Myocyte (in vitro differentiated cells): ENCODE measurements at places on chromosomes 3 and 15. TPM values are rescaled to one million over a fixed set of nuclear protein-coding genes. Genes with fewer than 3 reads are reported as not detected.

GRCh38 chr3:123869165-123869564 lies 15.0 kb downstream of the MYLK start:
- no peak for DNase-seq

GRCh38 chr3:119160361-119160760 lies 13.0 kb upstream of the UPK1B start:
- no peak for DNase-seq

DNA sequence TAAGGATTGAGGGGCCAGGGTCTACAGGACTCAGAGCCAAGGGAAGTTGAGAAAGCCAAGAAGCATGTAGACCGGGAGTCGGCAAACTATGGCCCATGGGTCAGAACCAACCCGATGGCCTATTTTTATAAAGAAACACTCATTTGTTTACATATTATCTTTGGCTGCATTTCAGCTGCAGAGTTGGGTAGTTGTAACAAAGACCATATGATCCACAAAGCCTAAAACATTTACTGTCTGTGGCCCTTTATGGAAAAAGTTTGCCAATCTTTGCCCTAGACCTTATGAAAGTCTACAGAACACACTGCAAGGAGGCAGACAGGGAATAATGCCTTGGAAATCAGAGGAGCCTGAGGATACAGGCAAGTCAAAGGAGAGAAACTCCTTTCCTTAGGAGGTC lies 63.2 kb upstream of the MNS1 start:
- DNase-seq, result no peak

The UNC13C gene
- 0.05 and 0.21 TPM in 2 replicates for total RNA-seq

- no peak for DNase-seq
These were observed 76.6 kb downstream of the TBC1D2B start for GRCh38 chr15:78000927-78001249.

GRCh38 chr15:43791993-43792760 lies at the start of gene SERF2:
Gene SERF2 (plus strand): TSS chr15:43792320. CDS start chr15:43792377, 57 bp downstream.
- peak; percentile 100 for DNase-seq

DNA sequence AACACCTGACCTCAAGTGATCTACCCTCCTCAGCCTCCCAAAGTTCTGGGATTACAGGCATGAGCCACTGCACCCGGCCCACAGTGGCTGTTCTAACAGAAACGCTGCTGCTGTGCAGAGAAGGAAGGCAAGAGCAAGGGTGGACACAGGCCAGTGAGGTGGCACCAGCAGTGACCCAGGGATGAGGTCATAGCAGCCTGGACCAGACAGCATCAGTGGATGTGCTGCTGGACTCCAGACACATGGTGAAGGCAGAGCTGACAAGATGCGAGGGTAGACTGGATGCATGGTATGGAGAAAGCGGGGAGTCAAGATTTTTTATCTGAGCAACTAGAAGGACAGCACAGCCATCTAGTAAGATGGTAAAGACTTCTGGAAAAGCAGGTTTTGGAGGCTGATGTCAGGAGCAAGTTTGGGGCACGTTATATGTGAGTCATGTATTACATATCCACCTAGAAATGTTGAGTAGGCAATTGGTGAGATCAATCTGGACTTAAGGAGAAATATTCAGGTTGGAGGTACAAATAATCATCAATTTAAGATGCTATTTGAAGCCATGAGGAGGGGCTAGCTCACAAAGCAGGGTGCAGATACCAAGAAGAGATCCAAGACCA lies 22.1 kb upstream of the TJP1 start:
- DNase-seq, result no peak

The IL17RC gene
- total RNA-seq, result 24.4 and 33.9 TPM in 2 replicates

DNA sequence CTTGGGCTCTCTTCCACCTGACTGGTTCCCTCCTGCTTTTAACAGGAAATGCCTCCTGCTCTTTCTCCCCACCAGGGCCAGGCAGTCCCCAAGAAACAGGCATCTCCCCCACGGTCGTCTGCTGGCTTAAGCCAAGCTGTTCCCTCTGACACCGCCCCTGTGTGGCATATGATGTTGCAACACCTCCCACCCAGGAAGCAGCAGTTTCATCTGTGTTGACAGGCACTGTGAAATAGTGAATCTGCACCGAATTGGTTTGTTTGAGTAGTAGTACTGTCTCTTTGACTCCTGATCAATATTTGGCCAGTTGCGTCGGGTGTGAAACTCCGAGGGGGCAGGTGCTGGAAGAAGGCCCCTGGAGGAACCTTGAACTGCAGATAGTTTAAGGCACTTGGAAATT lies 188.8 kb downstream of the FEZF2 start:
- DNase-seq, result no peak

DNA sequence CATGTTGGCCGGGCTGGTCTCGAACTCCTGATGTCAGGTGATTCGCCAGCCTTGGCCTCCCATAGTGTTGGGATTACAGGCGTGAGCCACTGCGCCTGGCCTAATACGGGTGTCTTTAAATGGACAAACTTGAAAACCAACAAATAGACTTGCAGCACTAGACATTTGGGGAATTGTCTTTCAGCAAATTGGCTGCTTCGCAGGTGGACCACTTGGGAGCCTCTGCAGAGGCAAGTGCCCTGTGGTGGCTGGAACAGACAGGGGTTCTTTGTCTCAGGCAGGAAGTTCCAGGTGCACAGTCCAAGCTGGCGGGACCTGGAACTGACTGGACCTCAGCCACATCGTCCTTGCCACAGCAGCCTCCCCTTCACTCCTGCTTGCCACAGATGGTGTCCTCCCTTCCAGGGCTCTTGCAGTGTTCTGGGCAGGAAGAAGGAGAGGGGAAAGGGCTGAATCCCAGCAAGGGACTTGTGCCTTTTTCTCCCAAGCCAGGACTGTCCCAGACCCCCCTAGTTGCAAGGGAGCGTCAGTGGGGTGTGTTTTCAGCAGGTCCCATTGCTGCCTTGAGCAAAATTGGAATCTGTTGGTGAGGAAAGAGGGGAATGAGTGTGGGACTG lies 94.3 kb downstream of the TBC1D2B start:
- DNase-seq, result no peak

The FGF12 gene
- total RNA-seq, result 0.16 and 0.64 TPM in 2 replicates

The GPR62 gene
- not detected in 2 replicates for total RNA-seq

The MINAR1 gene
- 1.3 and 2.5 TPM in 2 replicates for total RNA-seq

DNA sequence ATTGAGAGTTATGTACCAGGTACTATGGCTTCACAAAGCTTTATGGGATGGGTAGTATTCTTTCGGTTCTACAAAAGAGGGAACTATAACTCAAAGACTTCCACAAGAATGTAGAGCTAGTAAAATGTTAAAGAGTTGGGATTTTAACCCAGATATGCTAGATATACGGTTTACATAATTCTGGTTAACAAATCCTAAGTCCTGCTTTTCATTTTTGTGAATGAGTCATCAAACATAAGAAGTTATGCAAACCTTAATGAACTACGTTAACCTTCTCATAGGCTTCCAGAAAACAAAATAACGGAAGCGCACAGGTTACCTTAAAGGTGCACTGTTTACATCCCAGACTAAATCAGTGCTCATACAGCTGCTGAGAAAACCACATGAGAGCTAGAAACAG lies 1049.3 kb downstream of the MCTP2 start:
- no peak for DNase-seq

The U2SURP gene
- total RNA-seq, result 47.2 and 56.4 TPM in 2 replicates

The AMIGO3 gene
- 1.3 and 1.8 TPM in 2 replicates for total RNA-seq

The TYRO3 gene
- total RNA-seq, result 3.9 and 9.6 TPM in 2 replicates

GRCh38 chr3:51679777-51680176 lies 8.7 kb downstream of the TEX264 start:
- DNase-seq, result no peak

The APEH gene
- total RNA-seq, result 121 and 124 TPM in 2 replicates

The MITF gene
- total RNA-seq, result 12.5 and 17.7 TPM in 2 replicates

DNA sequence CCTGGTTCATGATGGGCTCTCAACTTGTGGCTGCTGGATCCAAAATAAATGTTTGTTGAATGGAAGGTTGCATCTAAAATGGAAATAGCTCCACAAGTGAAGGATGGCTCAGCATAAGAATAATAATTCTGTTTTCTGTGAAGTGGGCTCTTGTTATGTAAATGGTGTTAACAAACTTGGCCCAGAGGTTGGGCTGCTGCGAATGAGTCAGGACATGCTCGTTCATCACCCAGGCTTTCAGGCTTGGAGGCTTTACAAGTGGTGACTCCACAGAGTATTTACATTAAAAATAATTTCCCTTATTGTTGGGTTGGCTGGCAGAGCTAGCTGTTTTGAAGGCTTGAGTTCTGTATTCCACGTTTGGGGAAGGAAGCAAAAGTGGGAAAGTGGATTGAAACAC lies 60.5 kb downstream of the ITGB5 start:
- peak; percentile 33 for DNase-seq

DNA sequence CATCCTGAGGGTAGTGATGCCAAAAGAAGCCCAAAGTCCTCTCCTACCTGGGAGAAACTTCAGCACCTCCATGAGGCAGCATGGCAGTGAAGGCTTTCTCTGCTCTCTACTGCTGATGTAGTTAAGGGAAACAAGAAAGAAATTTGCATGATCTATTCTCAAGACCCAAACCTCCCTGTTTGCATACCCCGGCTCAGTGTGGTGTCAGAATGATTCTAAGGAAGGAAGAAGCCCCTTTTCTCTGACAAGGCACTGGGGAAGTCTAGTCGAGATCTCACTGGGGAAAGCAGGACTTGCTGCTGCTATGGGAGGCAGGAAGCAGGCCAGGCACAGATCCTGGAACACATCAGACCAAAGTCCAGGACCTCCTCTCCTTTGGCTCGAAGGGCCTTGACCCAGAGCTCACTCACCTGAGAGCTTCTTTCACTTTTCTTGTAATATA lies 89.4 kb upstream of the ICE2 start:
- DNase-seq, result no peak

DNA sequence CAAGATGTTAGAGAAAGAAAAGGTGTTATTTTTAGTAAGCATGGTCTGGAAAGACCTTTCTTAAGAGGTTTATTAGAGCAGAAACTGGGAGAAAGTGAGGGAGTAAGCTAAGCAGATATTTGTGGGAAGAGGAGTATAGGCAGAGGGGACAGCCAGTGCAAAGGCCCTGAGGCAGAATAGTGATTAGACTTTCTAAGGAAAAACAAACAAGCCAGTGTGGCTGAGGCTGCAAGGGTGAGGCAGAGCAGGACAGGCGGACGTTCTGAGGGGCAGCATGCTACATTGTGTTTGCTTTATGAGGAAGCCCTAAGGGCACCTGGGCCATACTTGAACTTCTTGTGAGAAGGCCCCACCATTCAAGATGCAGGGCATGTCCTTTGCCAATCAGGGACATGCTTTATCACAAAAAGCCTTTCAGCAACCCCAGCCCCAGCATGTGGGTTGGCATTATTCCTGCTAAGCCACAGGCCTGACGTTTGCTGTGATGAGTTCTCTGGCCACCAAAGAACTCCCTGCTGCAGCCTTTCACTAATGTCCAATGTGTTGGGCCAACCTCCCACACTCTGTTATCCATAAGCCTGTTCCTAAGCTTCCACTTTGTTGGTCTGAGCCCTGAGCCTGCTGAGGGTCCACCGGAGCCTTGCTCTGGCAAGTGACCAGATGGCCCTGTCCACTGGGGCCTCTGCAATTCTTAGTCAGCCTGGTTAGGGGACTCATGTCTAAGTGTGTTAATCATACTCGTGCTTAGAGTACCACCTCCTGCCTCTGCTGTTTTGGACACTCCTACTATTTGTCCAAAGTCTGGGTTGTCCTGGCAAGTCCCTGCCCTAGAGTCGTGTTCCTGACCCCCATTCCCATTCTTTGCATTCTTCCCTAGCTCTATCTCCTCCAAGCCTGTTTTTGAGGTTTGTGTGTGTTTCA lies 209.9 kb upstream of the CTNNB1 start:
- DNase-seq, result peak; percentile 49

DNA sequence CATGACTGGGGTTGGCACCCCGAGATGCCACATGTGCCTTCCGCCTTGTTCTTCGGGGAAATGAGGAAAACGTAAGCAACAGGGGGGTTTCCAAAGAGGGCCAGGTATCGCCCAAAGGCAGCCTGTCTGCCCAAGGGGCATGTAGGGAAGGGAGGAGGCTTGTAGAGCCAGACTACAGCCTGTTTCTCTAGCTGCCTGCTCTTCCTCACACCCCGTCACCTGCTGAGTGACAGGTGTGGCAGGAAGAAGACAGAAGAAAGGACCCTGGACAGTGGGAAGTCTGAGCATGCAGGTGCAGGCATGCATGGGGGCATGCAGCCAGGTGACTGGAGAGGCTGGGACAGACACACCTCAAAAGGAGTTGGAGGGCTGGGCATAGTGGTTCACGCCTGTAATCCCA lies 9.8 kb downstream of the PLA2G4E start:
- no peak for DNase-seq

The ERICH6 gene
- total RNA-seq, result not detected in 2 replicates

The FBXO40 gene
- 0.83 TPM in 1 of 2 replicates, not detected in the other for total RNA-seq

DNA sequence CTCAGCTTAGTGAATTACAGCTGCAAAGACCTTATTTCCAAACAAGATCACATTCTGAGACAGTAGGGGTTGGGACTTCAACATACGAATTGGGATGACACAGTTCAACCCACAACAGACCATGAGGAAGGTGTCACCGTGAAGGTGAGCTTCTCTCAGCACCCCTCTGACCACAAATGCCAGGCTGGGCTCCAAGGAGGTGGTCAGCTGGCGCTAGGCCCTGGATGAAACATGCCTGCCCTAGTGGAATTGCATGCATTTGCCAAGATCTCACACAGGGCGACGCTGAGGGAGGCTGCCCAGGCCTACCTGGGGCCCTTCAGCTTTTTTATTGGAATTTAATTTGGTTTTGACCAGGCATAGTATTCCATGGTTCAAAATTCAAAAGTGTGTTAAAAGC lies 1.8 kb downstream of the CFAP100 start:
- DNase-seq, result no peak

- no peak for DNase-seq
These were observed 9.5 kb upstream of the SEMA7A start for GRCh38 chr15:74443100-74443909.

The DVL3 gene
- 119 and 139 TPM in 2 replicates for total RNA-seq

The SMCO1 gene
- total RNA-seq, result 0.53 TPM in 1 of 2 replicates, not detected in the other

The COX5A gene
- 140 and 153 TPM in 2 replicates for total RNA-seq

DNA sequence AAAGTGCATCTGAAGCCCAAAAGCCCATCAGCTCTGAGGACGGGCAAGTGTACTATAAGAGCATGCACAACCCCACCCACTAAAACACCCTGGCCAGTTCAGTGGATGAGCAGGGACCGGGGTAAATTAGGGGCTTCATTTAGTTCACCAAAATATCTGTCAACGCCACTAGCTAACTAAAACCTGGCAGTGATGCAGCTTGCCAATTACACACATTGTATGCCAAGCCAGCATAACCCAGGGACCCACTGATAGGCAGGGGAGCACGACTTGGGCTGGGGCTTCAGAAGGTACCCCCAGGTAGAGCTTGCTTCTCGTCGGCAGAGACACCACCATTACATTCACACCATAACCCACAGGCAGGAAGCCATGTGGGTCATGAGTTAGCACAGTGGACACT lies 47.0 kb downstream of the PTPN23 start:
- DNase-seq, result no peak

The CLSTN2 gene
- 25.4 and 47.0 TPM in 2 replicates for total RNA-seq

DNA sequence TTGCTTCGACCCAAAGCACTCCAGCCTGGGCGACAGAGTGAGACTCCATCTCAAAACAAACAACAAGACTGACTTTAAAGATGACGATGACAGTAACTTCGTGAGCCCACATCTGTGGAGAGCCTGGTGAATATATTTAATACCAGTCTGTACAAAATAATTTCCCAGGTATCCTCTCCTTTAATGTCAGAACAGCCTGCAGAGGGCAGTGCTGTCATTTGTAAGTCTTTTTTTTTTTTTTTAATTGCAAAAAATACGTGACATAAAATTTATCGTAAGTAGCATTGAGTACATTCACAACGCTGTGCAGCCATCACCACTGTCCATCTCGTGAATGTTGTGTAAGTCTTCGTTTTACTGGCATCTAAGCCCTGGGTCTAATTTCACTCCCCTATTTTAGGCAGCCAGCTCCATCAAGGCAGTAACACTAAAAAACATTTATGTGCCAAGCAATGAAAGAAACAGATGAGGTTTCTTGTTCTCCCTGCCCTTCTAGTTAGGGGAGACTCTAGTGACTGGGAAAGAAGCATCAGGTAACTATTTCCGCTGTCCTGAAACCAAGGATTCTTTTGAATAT lies 1.4 kb downstream of the HTD2 start:
- DNase-seq, result peak; percentile 52

The AEN gene
- total RNA-seq, result 50.3 and 52.3 TPM in 2 replicates
